CD4-positive, alpha-beta T cell treated with Interleukin-1 beta for 1 hour (primary cell): ENCODE measurements at places on chromosomes 2 and 18.

DNA sequence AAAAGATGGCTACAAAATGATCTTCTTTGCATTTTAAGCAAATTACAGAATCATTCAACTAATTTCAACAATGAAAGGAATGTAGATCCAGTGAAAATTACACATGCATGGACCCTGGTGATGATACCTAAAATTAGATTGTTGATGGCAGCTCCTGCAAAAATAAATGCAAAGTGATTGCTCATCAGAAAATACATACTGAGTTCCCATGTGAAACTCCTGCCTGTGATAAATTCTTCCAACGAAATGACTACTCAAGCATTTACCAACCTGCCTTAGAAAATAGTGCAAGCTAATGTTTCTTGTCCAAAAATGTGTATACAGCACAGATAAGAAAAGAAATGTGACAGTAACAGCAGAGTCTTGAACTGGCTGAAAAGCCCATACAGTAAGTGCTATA, 300.0 kb upstream of the REV1 start:
- DNase-seq, result no peak

DNA sequence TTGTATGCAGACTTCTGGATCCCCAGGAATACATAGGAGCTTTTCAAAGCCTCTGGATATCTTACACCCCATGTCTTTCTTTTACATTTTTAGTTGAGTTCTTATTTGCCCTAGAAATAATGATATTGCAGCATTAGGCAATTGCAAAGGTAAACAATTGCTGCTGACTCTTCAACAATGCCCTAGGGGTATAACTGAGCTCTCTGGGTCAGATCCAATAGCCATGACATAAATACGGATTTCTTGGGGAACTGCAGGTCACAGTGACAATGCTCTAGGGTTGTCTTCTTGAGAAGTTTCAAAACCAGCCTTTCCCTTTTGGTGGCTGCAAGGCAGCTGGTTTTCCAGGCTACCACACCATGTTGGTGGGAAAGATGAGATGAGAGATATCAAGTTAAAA, 16.5 kb upstream of the OR6B3 start:
- DNase-seq, result no peak

GRCh38 chr2:202172439-202173211, 65.8 kb downstream of the SUMO1 start:
- peak; percentile 10 for DNase-seq

GRCh38 chr2:147348931-147349555, 495.8 kb upstream of the ACVR2A start:
- DNase-seq, result no peak

DNA sequence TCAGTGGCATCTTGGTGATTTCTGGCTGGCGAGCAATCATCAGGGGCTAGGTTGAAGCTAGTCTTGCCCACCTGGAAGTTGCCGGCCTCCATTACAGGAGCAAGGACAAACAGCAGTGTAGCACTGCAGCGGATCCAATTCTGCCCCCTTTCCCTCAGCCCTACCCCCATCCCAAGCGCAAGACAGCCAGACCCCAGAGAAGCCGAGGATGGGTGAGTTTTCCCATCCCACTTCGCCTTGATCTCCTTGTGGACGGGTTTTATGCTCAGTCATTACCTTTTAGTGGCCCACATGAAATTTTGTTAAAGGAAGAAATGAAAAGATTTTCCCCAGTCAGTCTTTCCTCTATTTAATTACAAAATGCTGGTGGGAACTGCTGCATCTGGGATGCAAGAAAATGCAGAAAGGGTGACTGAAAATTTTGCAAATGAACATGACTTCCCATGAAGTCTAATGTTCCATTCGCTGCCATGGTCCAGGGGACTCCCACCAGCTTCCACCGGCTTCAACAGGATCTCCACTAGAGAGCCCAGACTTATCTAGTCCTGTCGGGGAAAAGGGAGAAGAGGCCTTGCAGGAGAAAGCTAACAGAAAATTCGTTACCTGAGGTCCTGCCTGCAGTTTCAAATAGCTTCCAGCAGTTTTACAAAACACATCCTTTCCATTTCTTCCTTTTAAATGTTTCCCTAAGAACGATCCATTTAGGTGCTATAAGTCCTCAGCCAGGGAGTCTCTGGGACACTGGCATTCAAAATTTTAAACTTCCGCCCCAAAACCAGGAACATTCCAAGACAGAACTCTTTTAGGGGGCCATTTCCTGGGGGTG, 1.9 kb upstream of the HOXD9 start:
- no peak for DNase-seq

GRCh38 chr2:167069855-167070254, 181.6 kb downstream of the XIRP2 start:
- DNase-seq, result no peak

DNA sequence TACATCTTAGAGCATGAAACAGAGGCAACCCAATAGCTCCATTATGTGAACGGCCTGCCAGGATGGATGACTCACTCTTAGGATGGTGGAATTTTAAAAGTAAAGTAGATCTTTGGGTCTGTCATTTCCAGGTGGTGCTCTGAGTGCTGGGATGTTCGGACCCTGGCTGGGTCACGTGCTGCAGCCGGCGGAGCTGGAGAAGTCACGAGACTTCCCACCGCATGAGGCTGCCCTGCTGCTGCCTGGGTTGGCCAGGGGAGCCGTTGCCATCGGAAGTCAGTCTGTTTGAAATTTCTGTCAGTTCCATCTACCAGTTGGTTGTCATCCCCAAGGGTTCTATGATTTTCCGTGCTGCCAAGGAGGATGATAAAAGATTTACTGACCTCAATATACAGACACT, 93.3 kb upstream of the ALKAL2 start:
- no peak for DNase-seq

DNA sequence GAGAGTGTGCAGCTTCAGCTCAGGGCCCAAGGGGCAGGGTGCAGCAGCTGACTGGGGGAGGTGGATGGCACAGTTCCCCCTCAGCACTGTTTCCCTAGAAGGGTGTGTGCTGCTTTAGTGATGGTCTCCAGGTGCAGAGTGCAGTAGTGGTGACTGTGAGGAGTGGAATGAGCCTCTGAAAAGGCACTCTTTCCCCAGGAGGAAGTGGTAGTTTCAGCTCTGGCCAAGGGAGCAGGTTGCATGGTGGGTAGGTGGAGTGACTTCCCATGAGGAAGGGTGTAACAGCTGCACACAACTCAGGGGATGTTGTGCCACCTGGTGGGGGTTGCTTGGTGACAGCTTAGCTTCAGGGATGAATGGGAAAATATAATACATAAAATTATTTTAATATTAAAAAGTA, 251.5 kb upstream of the NXPH2 start:
- no peak for DNase-seq

GRCh38 chr18:54975598-54975997, 16.3 kb upstream of the CCDC68 start:
- no peak for DNase-seq

- no peak for DNase-seq
Observed at GRCh38 chr2:11242542-11243174, 87.4 kb downstream of the SLC66A3 start.

DNA sequence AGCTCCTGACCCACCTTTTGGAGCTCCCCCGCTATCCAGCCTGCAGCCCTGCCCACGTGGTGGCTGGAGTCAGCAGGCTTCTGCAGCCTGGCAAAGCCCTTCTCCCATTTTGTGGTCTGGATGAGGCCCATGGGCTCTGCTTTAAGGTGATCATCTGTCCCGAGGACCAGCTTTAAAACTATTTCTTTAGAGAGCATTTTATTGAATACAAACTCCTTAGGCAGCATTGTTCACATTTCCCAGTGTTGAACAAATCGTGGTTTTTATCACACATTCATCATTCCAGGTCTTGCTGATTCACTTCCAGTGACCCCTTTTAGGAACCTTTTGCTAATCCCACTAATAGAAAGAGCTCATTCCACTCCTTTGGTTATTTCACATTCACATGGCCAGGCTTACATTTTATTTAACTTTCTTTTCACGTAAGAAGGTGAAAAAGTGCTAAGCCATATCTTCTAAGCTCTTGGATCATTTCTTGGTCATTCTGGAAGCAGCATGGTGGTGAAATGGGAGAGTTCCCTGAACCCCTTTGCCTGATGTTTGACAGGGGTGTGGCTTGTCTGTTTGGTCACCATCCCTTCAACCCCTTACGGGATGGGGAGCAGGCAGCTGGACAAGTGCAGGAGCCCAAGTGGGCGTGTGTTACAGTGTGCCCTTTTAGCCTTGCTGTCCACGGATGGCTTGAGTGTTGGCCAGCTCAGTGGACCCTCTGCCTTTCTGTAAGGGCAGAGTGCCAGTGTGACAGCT, 80.4 kb upstream of the RAPGEF4 start:
- no peak for DNase-seq

DNA sequence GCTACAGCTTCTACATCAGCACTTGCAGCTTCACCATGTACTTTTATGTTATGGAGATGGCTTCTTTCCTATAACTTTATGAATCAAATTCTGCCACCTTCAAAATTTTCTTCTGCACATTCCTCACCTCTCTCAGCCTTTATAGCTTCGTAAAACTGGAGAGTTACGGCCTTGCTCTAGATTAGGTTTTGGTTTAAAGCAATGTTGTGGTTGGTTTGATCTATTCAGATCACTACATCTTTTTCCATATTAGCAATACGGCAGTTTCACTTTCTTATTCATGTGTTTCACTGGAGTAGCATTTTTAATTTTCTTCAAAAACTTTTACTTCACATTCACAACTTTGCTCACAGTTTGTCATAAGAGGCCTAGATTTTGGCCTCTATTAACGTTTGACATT, 242.9 kb upstream of the GYPC start:
- peak; percentile 5 for DNase-seq

DNA sequence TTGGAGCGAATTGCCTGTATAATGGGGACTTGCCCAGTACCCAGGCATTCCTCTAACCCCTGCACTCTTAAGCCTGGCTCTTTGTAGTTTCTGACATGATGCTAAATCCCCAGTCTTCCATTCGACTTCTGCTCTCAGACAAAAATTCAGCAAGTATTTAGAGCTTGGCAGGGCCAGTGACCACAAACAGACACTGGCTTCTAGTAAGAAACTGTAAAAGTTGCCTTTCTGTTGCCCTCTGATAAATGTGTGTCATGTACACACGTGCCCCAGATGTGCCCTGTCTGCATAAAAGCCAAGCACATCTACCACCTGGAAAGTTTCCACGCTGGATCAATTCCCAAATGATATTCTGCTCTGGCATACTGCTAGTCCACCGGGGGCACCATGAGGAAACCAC, 18.0 kb downstream of the PAX3 start:
- no peak for DNase-seq

DNA sequence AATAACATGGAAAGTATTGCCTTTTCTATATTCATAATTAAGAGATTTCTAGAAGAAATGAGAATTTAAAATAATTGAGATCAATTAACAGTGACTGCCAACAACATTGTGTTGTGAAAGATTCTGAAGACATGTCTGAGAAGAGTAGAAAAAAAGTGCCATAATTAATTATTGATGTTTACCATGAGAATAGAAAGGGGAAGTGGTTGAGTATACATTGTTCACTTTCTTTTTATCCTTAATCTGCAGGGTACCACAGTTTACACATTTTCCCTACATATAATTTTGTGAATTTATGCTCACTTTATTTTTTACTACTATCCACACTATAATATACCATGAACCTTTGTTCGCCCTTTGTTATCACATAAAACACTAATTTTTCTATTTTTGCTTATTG, 47.1 kb upstream of the UBE2E3 start:
- DNase-seq, result no peak

DNA sequence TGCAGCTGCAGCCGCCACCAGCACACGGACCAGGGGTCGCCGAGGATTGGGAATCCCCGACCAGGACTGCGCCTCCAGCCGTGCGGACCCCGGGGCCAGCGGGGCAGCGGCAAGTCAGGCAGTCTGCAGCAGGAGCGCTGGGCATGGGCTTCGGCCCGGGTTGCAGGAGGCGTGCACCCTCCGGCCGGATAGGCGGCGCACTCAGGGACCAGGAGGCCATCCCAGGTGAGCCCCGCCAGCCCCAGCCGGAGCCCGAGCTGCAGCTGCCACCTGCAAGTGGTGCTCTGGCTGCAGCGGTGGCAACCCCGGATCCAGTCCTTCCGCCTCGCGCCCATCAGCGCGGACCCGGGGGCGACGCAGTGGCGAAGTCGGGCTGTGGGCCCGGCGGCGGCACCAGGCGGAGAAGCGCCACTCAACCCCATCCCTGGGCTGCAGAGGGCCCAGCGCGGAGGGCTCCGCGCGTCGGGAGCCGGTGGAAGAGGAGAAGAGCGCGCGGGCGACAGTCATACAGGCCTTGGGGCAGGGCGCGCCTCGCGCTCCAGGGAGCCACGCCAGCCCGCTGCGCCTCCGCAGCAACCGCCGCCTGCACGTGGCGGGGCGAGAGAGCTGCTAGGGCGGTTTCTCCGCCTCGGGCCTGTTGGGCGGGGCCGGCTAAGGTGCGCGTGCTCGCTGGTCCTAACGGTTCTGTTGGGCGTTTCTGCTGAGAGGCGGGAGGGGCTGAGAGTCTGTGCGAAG, 73.8 kb downstream of the RPIA start:
- peak; percentile 54 for DNase-seq

DNA sequence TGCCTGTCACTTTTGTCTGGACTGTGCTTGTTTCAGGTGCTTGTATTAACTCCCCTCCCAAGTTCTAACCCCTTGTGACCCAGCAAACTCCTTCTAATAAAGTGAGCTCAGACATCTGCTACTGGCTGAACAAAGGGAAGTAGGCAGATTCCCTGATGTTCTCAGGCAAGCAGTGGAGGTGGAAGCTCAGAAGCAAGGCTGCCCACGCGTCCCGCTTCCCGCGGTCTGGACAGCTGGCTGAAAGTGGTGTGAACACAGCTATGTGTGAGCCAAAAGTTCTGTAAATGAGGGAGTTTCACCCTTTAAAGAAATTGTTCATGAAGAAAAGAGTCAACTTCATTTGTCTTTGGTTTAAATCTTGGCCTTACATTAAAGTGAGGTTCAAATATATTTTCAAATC, 40.0 kb downstream of the NAPG start:
- no peak for DNase-seq

- no peak for DNase-seq
Observed at GRCh38 chr2:100517556-100517955, 45.2 kb upstream of the PDCL3 start.

- DNase-seq, result no peak
Observed at GRCh38 chr2:170739048-170739447, 23.9 kb downstream of the SP5 start.

GRCh38 chr2:58237741-58238140, 3.4 kb downstream of the FANCL start:
- no peak for DNase-seq

GRCh38 chr2:133314795-133315194, 253.5 kb downstream of the NCKAP5 start:
- no peak for DNase-seq

DNA sequence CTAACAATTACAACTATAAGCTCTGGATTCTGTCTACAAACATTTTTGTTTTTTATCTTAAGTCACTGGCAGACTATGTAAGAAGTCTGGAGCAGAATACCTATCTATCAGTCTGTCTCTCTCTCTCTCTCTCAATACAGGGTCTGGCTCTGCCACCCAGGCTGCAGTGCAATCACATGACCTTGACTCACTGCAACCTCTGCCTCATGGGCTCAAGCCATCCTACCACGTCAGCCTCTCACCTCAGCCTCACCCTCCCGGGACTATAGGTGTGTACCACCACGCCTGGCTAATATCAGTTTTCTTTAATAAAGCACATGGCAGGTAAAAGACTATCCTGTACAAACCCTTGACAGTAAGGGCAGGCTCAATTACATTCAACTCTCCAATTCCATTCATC, 96.9 kb downstream of the OSBPL1A start:
- no peak for DNase-seq

GRCh38 chr2:31440764-31441163, 26.2 kb upstream of the XDH start:
- no peak for DNase-seq
